HAP-1 (cell line): ENCODE measurements at places on chromosomes 11 and 22.
A peak's percentile ranks its signal among the peaks of the same experiment; 100 is the strongest.

GRCh38 chr11:111644922-111645321 lies 42.7 kb downstream of the SIK2 start:
- DNase-seq: no peak

DNA sequence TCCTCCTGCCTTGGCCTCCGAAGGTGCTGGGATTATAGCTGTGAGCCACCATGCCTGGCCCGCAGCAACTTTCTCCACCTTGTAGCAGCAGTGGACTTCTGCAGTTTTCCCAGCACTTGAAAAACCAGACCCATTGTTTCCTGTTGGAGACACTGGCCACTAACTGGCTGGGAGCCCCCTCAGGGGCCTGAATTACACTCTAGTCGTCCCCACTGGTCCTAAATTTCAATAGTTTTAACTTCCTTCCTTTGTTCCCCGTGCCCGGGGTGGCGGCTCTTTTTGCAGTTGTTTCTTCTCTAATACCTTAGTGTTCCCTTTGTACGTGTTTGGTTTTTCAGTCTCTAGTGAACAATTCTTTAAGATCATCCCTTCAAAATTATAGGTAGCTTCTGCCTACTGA lies 2.6 kb upstream of the MRGPRE start:
- no peak for DNase-seq

GRCh38 chr11:86069408-86070101 lies 671 bp upstream of the PICALM start:
- no peak for DNase-seq

DNA sequence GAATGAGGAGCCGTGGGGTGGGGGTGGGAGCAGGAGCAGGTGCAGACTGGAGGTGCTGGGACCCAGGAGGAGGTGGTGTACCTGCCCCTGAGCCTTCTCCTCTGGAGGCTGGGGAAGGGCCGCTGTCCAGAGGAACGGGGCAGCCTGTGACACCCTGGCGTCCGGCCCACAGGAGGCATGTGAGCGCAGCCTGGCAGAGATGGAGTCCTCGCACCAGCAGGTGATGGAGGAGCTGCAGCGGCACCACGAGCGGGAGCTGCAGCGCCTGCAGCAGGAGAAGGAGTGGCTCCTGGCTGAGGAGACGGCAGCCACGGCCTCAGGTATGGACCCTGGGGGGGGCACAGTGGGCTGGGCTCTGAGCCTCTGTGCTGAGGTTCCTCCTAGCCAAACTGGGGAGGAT lies 42.2 kb upstream of the GCAT start:
- DNase-seq: no peak

- DNase-seq: no peak
Measured at GRCh38 chr11:128662076-128662475, 31.8 kb upstream of the FLI1 start.

DNA sequence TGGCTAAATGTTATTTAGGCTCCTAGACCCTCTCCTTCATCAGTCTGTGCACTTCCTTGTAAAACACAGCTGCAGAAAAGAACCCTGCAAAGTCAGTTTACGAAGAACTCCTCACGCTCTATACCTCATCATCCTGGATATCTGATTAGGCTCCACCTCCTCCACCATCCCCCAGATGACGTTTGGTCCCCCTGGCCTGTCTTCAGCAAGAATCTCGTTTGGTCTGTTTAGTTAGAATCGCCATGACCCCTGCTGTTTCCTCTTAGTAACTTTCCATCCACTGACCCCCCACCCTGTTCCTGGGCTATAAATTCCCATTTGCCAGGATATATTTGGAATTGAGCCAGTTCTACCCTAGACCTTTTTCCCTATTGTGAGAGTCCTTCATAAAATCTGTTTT lies 214.1 kb downstream of the OPCML start:
- DNase-seq: no peak

DNA sequence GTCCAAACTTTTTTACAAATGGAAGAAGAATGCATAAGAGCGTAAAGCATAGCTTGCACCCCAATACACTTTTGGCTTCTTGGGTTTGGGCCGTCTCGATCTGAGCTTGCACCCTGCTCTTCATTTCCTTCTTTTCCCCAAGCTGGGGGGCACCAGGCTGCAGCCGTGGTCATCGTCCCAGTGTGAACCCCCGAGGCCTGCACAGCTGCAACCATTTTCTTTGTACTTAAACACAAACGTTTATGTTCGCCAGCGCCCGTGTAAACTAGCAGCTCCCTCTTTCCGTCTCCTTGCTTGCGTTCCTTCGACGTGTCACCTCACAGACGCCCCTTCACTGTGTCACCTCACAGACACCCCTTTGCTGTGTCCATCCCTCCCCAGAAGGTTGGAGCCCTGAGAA lies 10.1 kb downstream of the KRTAP5-5 start:
- no peak for DNase-seq

DNA sequence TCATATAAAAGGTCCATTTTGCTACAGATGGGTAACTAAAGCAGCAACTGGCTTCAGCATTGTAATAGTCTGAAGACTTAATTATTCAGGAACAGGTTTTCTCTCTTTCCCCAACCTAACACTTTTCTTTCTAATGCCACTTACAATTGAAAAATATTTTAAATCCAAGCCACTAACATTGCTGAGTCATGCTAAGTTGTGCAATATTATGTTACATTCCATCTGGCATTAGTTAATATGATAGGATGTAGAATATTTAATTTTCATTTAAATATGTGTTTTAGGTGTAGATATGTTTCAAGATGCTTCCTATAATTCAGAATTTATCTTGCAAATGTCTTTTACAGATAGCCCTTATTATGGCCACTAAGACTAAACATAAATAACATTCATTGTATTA lies 98.6 kb downstream of the KIF18A start:
- DNase-seq: no peak

GRCh38 chr22:43300891-43301676 lies 42.1 kb downstream of the SCUBE1 start:
- DNase-seq: no peak

DNA sequence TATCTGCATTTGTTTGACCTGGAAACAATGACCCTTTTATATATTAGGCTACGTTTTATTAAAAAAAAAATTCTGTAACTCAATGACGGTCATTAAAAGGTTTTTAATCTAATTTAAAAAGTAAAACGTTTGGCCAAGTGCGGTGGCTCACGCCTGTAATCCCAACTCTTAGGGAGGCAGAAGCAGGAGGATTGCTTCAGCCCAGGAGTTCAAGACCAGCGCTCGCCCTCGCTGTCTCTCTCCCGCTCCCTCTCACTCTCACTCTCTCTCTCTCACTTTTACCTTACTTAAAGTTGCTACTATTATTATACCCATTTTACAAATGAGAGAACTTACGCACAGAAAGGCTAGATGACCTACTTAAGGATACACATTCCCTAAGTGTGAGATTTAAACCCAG lies 814 bp upstream of the NARS2 start:
- no peak for DNase-seq

GRCh38 chr22:19937616-19938473 lies 3.7 kb upstream of the COMT start:
- peak; percentile 2 for DNase-seq

GRCh38 chr11:7208391-7208790 lies 43.3 kb upstream of the SYT9 start:
- DNase-seq: no peak

GRCh38 chr11:104705490-104706190 lies 192.6 kb downstream of the CASP12 start:
- no peak for DNase-seq

- DNase-seq: no peak
Measured at GRCh38 chr22:19875061-19875530, 20.4 kb upstream of the GNB1L start.

GRCh38 chr22:42919199-42919598 lies 62.1 kb upstream of the ARFGAP3 start:
- DNase-seq: no peak

DNA sequence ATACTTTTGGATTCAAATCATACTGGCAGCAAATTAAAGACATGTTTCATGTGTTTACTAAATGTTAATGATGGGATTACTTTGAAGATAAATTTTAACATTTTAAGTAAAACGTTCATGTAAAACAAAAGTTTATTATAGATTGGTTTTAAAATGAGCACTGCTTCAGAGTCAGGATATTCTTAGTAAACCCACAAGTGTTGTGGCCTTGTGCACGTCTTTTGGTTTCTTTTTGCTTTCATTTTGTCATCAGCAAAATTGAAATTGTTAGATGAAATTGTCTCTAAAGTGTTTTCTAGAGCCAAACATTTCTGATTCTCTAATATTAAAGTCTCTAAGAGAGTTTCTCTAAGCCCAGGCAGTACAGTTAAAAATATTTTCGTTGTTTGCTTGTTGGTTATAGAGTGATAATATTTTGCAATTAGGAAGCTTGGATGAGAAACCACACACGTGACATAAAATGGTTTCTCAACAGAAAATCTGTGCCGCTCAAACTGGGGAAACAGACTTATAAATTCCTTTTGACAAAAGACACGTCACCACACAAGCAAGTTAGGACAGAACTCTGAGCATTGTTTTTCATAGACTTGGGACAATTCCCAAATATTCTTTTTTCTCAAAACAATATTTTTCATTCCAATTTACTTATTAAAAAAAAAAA lies 164.4 kb downstream of the TEAD1 start:
- DNase-seq: no peak

GRCh38 chr22:39577366-39577765 lies 6.8 kb downstream of the CACNA1I start:
- DNase-seq: no peak

DNA sequence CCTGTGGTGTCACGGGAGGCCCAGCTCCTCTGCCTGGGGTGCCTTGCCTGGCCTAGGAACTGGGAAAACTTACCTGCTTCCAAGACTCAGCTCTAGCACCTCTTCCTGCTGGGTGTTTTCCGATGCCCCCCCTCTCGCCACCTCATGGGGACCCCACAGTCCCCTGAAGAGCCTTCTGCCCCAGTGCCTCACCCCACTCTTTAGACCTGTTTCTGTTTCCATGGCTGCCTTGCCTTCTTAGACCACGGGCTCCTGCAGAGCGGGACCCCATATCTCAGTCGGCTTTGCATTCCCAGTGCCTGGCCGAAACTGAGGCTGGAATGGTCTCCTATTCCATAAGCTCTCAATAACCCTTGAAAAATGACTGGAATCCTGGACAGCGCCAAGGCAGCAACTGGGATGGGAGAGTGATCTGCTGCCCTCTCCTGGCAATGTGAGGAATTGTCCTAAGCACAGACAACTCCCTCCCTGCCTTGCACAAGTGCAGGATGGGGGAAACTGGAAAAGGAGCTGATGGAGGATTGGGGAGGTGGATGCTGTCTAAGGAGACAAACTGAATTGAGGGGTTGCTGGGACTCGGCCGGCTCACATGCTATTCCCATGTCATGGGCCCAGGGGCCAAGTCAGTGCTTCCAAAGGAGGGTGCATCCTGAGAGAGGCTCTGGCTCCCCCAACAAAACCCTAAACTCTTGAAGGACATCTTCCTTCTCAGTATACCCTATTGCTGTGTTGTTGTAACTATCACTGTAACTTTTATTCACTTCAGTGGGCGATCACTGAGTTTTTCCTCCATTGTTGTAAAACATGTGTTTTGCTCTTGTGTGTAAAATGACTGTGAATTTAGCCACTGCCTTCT lies 26.6 kb upstream of the IL17RA start:
- DNase-seq: peak; percentile 70

DNA sequence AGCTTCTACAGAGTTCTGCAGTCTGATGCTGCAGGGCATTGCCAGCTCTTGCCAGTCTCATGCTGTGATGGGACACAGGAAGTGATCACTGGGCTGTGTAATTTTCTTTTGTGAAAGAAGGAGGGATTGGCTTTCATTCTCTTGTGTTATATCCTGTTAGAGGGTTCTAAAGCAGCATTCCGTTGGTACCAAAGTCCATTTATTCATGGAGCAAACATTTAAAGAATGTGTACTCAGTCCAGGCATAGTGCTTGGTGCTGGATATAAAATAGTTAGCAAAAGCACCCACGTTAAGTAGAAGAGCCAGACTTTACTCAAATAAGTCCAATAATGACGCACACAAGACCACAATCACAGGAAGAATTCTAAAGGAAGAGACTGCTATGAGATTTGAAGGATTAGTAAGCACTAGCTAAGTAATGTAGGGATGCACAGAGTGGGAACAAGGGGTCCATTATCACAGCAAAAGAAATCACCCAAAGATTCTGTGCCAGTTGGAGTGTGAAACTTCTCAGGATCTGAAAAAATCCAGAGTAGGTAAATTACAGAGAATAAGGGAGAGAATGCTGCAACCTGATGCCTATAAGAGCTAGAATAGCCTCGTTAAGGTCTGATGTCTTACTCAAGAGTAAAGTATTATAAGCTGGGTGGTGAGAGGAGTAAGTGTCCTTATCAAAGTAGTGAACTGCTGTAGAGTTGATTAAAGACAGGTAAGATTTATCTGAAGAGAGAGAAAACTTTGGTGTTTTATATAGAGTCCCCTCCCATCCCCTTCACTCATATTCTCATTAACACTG lies 728.3 kb downstream of the METTL15 start:
- DNase-seq: no peak

- no peak for DNase-seq
Measured at GRCh38 chr11:106733635-106734034, 284.6 kb downstream of the GUCY1A2 start.

DNA sequence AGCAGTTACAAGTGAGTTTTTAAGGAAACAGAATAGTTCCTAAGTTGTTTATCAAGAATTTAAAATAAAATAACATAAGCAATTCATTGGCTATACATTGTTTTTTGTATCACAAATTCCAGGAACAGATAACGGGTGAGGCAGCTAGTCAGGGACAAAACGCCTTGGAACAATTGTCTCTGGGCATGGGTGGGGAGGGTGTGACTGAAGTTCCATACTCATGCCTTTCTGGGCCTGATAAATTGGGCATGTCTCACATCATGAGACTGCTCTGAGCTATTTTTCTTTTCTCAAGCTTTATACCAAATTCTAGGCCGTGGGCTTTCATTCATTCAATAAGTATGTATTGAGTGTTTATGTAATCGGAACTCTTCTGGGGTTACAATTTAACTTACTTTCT lies 21.6 kb downstream of the FOLR3 start:
- DNase-seq: no peak

DNA sequence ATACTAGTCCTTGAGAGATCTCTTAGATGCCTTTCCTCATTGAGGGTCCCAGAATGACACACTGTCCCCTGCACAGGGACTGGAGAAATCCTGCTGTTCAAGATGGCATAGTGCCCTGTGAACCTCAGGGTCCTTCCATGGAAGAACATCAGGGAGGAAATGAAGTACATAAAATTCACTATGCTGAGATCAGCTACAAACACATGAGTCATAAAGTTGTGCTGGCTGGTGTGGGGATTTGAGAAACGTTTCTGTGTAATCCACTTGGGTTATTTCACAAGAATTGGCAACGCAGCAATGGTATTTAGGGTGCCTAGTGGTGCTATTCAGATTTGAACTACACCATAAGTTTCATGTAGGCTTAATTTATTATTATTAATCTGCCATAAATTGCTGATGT lies 174.4 kb downstream of the MAML2 start:
- no peak for DNase-seq
